ENCODE measurements at places on chromosomes 6 and 20. TPM values are rescaled to one million over a fixed set of nuclear protein-coding genes. Genes with fewer than 3 reads are reported as not detected.
A peak's percentile ranks its signal among the peaks of the same experiment; 100 is the strongest.

- DNase-seq: no peak
Measured at GRCh38 chr20:34747479-34747878, 43.3 kb downstream of the TP53INP2 start.

DNA sequence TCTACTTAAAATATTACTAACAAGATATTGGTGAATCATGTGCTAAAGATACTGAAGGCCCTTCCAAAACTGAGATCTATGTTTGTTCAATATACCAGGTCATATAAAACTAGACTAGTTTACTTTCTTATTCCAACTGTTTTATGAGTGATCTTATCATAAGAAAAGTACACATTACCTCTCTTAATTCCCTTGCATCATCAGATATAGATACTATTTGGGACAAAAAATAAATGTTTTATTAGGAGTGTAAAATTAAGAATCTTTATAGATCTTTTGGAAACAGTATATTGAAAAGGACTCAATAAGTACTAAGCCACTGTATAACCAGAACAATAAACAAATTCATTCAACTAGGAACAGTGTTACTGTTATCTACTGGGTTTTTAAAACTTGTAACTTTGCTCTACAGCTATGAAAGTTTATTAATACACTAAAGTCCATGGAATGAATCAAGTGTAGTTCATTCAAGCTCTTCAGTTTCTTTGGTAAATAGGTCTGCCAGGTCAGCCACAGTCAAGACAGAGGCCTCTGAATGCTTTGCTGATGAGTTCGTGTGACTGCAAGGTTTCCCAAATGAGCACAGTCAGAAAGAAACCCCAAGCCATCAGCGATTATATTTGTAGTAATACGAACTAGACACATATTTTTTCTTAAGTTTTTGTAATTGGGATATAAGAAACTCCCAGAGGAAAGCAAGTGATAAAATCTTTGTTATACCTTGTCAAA lies 71.8 kb upstream of the FBXO30 start:
- DNase-seq: no peak

- no peak for DNase-seq
Measured at GRCh38 chr20:4026093-4026601, 10.8 kb upstream of the RNF24 start.

DNA sequence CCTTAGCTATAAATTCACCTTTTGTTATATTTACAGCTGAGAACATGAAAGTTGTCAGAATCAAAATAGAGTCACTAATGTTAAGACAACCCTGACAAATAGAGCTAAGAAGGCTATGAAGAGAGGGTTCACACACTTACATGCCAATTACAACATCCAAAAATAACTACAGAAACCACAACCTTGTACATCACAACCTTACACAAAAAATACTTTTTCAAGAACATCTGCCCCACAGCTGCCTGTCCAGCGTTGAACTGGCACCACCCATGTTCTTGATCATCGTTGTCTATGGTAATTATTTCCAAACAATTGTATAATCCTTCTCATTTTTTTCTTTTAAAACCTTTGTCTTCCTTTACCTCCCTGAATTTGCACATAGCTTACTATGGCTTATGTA lies 231.2 kb upstream of the FKBP1C start:
- DNase-seq: no peak

The C6orf141 gene
- total RNA-seq: 11.6 TPM

GRCh38 chr6:17870300-17871188 lies 116.9 kb downstream of the KIF13A start:
- DNase-seq: no peak

GRCh38 chr20:50837532-50838321 lies 42.9 kb downstream of the BCAS4 start:
- peak; percentile 35 for DNase-seq

GRCh38 chr6:11410539-11411307 lies 126.8 kb upstream of the TMEM170B start:
- no peak for DNase-seq

The FAM209A gene
- total RNA-seq: 0.39 TPM

GRCh38 chr6:2072453-2072852 lies 173.0 kb downstream of the GMDS start:
- no peak for DNase-seq

The BPIFA1 gene
- total RNA-seq: not detected

DNA sequence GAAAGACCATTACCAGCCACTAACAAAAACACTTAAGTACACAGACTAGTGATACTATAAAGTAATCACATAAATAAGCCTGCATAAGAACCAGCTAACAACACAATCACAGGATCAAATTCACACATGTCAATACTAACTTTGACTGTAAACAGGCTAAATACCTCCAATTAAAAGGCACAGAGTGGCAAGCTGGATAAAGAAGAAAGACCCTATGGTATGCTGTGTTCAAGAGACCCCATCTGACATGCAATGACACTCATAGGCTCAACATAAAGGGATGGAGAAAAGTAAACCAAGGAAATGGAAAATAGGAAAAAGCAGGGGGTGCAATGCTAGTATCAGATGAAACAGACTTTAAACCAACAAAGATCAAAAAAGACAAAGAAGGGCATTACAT lies 631.8 kb upstream of the NOX3 start:
- DNase-seq: no peak

The LRFN2 gene
- total RNA-seq: 0.64 TPM

- no peak for DNase-seq
Measured at GRCh38 chr6:41411961-41412360, 76.6 kb downstream of the NCR2 start.

The SLC22A1 gene
- total RNA-seq: 3.1 TPM

The COL19A1 gene
- total RNA-seq: 1.1 TPM

The DEFB128 gene
- not detected for total RNA-seq

The FAM83C gene
- not detected for total RNA-seq

The NMBR gene
- total RNA-seq: not detected

DNA sequence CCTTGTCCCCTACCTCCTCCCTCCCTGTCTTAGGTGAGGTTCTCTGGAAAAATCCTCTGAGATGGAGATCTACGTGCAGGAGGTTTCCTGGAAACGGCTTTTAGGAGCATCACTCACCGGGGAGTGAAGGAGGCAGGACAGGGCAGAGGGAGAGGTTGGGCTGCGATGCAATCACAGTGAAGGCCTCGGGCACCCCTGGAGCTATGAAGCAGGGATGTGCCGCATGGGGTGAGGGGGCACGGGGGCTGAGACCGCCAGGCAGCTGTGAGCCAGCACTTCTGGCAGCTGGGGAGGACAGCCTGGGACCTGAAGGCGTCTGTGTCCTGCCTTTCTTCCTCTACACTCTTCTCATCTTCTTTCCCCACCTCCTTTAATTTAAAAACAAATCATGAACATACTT lies 12.9 kb upstream of the GLP1R start:
- no peak for DNase-seq

DNA sequence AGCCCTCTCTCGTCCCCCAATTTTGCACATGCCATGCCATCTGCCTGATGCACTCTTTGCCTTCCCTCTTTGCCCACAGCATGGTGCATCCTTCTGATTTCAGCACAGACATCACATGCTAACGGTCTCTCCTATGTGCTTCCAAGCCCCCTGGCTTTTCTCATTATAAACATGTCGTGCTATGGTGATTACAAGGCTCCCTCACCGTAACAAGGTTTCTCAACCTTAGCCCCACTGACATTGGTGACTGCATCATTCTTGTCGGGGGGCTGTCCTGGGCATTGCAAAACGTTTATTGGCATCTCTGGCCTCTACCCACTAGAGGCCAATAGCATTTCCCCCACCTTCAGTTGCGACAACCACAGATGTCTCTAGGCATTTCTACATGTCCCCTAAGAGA lies 187.2 kb downstream of the TFAP2C start:
- no peak for DNase-seq

The MLIP gene
- 2.7 TPM for total RNA-seq

DNA sequence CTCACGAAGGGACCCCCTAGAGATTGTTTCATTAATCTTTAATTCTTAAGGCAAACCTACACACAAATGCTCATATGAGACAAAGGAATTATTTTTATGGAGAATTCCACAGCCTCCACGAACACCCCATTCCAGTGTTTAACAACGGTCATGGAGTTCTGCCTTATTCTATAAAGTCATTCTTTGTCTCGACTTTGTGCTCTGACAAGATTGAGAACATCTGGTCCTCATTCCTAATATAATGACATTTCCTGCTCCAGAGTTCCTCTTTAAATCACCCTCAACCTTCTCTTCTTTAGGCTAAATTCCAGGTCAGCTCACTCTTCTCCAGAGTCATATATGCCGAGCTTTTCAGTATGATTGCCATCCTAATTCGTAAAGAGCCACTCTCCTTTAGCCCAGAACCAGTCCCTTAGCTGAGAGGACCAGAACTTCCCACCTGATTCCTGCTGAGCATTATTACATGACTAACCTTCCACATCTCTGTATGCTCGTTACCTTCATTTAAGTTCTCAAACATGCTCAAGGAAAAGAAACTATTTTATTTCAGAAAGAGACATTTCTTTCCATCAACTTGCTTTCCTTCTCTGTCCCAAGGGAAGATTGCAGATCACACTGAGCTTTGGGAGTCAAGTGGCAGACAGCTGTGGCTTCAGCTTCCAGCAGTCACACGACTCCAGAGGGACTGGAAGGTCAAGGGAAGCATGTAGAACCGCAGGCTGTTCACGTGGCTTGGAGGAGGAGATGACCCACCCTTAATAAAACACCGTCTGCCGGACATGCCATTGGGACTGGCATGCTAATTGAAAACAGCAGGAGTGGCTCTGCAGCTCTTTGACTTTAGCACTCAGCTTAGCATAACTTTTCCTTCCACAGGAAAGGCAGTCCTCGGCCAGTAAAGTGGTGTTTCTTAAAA lies 467.1 kb upstream of the HSF2 start:
- DNase-seq: no peak

- no peak for DNase-seq
Measured at GRCh38 chr20:51531141-51531710, 11.3 kb downstream of the NFATC2 start.

The APOM gene
- total RNA-seq: 2.0 TPM

DNA sequence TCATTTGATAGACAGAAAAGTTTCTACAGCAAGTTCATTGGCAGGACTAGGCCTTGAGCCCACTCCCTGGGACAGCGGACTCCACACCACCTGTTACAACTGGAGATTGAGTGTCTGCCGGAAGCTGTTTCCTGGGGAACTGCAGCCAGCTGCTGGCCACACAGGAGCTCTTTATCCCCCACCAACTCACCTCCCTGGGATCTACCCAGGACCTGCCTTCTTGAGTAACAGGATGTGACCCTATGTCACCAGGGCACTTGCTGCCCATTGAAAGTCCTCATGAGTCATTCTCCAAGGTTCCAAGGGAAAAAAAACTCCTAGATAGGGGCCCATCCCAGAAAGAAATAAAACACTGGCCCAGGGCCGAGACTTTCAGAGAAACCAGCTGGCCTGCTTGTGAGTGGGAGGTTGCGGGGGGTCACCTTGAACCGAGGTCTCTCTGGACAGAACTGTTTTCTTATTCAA lies 37.4 kb upstream of the SLC9A8 start:
- peak; percentile 81 for DNase-seq
